Fibroblast of skin of scalp (primary cell): ENCODE measurements at places on chromosomes 4 and X.

- DNase-seq, result peak; percentile 61
Observed at GRCh38 chr4:111761531-111761930, 383.7 kb upstream of the FAM241A start.

DNA sequence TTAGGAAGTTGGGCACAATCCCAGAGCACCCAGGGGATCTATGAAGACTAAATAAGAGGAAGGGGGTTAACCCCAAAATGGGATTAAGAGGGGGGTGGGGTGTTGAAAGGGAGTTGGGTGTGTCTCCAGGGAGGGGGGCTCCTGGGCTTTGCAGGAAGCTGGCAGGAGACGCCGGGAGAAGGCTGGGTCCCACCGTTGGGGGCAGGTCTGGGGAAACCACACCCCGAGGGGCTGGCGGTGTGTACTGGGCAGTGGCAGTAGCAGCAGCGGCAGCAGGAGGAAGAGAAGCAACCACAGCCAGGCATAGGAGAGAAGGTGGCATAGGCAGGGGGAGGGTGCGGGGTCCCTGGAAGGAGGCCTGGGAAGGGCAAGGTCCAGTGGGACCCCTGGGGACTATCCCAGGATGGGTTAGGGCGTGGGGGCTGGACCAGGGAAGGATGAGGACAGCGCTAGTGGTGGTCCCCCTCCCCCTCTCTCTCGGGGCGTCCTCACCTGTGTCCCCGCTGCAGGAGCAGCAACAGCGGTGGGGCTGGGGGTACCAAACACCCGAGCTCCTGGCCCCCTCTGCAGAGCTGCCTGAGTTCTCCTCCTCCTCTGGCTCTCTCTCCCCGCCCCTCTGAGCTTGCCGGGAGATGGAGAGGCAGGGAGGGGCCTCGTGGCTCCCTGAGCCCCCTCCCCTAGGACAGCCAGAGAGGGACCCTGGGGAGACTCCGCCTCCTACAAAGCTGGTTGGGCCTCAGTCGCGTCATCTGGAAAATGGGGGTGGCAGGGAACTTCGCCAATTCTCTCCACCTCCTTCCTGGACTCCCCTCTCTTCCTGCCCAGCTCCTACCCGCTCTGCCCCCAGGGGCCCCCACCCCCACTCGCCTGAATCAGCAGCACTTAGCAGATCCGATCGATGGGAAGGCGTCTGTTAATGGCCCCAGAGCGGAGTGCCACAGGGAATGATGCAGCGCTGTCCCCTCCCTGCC is at the start of gene KCND1:
Gene KCND1 (minus strand): TSS at position 596 of the 971 bp plus-strand sequence. CDS start 1,573 bp downstream, outside the sequence.
- DNase-seq, result peak; percentile 69

GRCh38 chr4:78534286-78534955 is 17.1 kb upstream of the ANXA3 start:
- DNase-seq, result no peak

- DNase-seq, result peak; percentile 34
Observed at GRCh38 chrX:29826742-29827141, 388.6 kb upstream of the MAGEB2 start.

GRCh38 chr4:87465739-87466366 is 43.5 kb downstream of the NUDT9 start:
- DNase-seq, result peak; percentile 48

DNA sequence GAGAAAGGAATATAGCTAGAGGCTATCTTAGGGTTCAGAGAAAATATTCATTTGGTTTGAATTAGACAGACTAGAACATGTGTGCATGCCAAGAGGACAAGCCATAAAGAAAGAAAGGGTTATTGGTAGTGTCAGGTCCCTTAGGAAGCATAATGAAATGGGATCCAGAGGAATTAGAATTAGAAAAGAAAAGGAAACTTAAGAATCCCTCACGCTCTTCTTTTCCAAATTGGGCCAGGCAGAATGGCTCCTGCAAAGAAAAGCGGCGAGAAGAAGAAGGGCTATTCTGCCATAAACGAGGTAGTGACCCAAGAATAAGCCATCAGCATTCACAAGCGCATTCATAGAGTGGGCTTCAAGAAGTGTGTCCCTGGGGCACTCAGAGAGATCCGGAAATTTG is 4.9 kb upstream of the ABCG2 start:
- no peak for DNase-seq

- no peak for DNase-seq
Observed at GRCh38 chr4:36332782-36333131, 51.3 kb downstream of the DTHD1 start.

GRCh38 chr4:23373261-23373660 is 516.6 kb downstream of the PPARGC1A start:
- peak; percentile 43 for DNase-seq

DNA sequence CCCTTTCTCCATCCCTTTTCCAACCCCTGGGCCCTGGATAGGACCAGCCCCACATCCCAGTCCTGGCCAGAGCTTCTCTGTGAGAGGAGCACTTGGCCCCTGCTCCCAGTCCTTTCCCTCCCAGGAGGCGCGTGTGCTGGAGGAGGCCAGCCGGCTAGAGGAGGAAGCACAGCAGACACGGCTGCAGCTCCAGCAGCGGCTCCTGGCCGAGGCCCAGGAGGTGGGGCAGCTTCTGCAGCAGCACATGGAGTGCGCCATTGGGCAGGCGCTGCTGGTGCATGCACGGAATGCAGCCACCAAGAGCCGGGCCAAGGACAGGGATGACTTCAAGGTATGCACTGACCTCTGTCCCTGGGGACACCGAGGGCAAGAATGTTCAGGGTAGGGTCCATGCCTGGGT is 87.5 kb downstream of the EVC start:
- DNase-seq, result peak; percentile 24

DNA sequence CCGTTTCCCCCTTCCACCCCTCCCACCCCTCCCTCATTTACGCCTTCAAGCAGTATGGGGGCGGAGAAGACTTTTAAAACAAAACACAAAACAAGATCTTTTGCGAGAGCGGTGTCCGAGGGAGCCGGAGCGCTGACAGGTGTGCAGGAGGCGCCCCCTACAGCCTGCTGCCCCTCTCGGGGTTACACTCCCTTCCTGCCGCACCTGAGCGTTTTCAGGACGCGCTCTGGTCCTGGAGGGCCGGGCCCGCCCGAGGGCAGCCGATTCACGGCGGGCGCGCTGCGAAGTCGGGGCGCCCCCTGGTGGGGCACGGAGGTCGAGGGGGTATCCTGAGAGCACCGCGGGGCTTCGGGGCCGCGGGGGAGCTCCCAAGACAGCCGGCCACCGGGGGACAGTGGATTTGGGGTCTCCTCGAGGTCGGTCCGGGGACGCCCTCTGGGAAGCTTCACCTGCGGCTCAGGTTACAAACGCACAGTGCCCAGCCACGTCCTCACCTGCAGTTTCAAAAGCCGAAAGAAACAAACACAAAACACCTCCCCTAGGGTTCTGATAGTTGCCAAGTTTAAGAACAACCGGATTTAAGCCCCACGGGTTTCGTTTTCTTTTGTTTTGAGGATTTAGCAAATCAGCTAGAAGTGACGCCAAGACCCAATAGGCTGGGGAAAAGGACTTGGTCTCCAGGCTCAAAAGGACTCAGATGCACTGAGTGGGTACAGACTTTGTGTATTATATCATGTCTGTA is 8.0 kb upstream of the NEUROG2 start:
- DNase-seq, result peak; percentile 36

DNA sequence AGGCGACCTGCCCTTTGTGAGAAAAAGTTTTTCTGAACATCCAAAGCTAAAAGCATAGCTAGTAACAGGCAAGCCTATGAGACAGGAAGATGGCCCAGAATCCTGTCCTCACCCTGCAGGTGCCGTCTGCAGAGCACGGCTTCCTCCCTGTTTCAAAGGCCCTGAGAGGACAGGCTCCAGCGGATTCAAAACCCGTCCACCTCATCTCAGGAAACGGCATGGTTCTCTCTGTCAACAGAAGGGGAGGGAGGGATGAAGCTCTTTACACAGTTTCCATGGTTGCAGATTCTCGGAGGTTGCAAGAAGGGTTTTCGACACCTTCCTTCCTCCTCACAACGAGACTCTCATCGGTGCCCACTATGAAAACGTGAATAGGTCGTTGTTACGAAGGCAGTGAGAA is 8.3 kb downstream of the PPP2R3B start:
- no peak for DNase-seq

DNA sequence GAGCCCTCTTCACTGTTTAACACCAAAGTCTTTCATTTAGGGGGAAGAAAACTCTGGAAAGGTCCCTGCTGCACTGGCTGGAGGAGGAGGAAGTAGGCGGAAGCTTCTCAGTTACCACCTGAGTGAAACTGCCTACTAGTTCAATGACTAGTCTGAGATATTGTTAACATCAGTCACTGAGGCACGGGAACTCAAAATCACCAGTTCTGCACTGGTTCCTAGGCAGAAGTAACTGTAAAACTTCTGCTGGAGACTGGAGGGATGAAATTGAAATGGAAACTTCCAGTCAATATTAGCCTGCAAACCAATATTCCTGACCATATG is 178.3 kb downstream of the SNCA start:
- DNase-seq, result no peak

GRCh38 chr4:76651616-76652015 is 216.6 kb downstream of the SHROOM3 start:
- DNase-seq, result no peak

DNA sequence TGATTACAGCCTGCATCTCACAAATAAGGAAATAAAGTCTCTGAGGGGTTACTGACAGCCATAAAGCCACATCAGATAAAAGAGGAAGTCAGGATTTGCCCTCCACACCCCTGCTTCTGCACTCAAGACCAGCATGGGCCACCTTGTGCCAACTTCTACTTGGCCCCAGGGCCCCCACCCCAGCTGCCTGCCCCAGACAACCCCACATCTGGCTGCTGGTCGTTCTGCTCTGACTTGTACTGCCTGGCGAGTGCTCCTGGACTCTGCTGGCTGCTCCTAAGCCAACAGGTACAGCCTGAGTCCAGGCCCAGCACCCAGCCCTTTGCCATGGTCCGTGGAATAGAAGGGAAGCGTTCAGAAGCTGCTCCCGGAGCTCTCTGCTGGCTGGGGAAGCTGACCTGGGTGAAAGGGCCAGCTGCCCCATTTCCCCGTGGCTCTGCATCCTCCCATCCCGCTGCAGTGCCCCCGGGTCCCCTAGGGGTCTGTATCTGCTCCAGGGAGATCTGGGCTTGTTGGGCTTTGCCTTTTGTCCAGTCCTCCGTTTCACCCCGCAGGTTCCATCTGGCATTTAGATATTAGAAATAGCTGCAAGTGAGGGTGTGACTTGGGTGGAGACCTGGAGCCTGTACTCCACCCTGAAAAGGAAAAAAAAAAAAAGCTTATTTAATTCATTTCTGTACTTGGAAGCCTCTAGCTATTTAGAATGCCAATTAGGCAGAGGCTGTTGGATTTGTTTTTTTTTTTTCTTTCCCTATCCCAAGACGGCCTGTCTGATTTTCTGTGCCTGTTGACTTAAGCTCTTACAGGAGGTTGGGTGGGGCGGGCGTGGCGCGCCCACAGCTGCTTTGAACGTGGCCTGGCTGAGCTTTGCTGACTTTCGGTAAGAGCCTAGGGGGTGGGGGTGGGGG is 194.7 kb downstream of the PTTG2 start:
- peak; percentile 30 for DNase-seq

GRCh38 chr4:67714248-67714583 is 13.3 kb upstream of the UBA6 start:
- DNase-seq, result no peak

- DNase-seq, result no peak
Observed at GRCh38 chr4:159173886-159174285, 71.0 kb downstream of the RAPGEF2 start.

DNA sequence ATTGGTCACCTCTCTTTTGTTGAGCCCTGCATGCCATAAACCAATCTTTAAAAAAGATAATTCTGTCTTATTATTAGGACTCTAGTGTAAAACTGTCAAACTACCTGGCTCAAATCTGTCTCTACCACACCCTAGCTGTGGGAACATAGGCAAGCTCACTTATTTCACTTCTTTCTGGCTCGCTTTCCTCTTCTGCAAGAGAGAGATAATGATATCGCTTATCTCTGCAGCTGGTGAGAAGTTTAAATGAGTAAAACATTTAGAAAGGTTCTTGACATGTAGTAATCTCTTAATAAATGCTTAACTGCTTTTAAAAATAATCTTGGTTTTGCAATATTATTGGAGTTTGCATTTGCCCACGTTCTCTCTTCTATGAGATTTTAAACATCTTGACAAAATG is 1109.2 kb downstream of the RAPGEF2 start:
- DNase-seq, result no peak

DNA sequence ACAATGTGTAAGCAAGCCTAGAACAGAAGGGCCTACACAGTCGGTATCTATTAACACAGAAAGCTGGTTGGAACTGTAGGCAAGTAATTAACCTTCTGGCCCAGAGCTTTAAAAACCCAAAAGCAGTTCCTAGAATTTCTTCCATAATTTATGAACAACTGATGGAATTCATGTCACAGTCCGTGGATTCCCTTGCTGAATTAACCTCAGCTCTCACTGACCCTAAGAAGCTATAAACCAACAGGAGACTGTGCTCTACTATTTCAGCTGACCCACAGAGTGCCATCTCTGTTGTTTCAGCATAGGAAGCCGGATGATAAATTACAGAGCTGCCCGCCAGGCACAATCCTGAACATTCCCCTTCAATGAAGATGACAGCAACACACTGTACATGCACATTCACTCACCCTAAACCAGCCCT is 157.3 kb downstream of the PRDM5 start:
- DNase-seq, result no peak
